ENCODE measurements at places on chromosomes 16 and 17.

DNA sequence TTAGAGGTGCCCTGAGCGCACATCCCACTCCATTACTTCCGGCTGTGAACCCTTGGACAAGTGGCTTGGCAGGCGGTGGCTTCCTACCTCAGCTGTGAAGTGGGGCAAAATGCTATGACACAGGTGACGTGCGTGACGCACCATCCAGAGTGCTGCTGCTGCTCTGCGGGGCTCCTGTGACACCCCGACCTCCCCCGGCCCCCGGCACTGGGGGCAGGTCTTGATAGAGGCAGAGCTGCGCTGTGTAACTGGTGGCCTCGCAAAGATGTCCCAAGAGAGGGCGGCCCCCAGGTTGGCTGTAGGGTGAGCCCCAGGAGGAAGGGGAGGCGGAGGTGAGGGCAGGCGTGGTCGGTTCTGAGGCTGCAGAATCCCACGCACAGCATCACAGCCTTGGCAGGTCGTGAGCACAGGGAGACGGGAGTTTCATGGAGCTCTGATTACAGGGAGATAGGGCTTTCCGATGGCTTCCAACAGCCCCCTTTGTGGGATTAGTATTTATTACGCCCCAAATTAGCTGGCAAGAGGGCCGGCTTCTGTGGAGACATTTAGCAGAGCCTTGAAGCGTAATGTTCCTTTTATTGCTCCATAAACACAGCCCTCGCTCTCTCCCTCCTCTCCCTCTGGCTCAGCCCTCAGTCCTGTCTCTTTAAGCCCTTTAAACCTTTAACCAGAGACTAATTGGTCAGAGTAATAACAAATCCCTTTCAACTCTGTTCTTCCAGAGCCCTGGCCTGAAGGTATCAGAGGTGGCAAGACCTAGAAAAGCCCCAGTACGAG is 328.1 kb downstream of the C16orf95 start:
- no peak for DNase-seq

GRCh38 chr16:77396461-77396860 is 38.4 kb downstream of the ADAMTS18 start:
- DNase-seq: no peak

DNA sequence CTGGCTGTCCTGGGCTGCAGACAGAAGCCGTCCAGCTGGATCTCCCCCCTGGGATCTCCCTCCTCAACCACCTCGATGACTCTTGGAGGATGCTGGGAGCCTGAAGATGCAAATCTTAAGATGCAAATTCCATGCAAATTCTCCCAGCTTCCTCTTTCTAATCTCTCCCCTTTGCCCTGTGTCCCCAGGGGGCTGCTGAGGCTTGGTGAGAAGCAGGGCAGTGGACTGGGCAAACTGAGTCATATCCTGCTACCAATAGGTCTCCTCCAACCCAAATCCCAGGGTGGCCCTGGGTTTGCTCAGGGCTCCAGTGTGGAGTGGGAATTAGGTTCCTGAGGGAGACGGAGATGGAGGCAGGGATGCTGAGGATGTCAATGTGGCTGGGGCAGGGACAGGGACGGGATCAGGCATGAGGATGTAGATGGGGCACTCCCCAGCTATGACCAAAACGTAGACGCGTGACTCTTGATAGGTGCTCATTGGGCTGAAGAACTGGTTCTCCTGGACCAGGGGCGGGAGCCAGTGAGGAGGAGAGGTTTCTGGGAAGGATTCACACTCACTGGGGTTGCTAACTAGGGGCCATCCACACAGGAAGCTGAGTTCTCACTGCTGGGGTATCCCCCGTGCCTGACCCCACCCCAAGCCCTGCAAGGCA is 3.6 kb upstream of the ALOX12B start:
- DNase-seq: no peak

- no peak for DNase-seq
These were observed 90.1 kb upstream of the CDC42EP4 start for GRCh38 chr17:73401911-73402310.

DNA sequence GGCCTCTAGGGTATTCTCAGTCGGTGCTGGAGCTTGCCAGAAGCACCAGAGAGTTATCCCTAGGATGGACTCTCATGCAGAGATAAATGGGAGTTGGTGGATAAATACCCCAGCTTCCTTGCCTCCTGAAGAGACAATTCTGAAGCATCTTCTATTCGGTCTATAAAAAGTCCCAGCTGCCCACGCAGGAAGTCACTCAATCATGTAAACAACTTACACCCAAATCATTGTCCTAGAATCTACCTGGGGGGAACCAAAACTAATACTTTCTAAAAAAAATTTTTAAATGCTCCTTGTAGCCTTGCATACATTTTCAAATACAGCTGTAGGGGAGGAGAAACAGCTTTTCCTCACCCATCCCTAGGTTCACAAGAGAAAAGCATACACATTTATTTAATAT is 66.6 kb upstream of the ELAC2 start:
- no peak for DNase-seq

- peak; percentile 79 for DNase-seq
These were observed at the start of gene NDRG4 for GRCh38 chr16:58499615-58500351. TSS of gene NDRG4 (plus strand) at chr16:58500143. CDS start at chr16:58500249, 106 bp downstream.
